ENCODE measurements at places on chromosomes 3 and 15.

- DNase-seq, result no peak
Measured at GRCh38 chr3:13839253-13839652, 40.6 kb downstream of the WNT7A start.

GRCh38 chr3:35635926-35636683 is 3.2 kb upstream of the ARPP21 start:
- DNase-seq, result no peak

DNA sequence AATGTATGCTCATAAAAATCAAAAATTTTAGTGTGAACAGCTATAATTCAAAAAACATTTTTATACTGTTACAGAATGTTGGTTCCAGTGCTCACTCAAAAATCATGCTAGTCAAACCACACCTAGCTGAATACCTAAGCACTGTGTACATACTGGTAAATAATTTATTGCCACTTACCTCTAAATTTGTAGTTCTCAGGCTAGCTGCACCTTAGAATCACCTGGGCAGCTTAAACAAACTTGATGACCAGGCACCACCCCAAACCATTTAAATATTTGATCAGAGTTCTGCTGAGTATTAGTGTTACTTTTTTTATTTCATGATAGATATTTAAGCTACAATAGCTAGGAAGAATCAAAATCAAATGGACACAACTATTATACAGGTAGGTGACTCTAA is 32.3 kb upstream of the TMCO5A start:
- no peak for DNase-seq

DNA sequence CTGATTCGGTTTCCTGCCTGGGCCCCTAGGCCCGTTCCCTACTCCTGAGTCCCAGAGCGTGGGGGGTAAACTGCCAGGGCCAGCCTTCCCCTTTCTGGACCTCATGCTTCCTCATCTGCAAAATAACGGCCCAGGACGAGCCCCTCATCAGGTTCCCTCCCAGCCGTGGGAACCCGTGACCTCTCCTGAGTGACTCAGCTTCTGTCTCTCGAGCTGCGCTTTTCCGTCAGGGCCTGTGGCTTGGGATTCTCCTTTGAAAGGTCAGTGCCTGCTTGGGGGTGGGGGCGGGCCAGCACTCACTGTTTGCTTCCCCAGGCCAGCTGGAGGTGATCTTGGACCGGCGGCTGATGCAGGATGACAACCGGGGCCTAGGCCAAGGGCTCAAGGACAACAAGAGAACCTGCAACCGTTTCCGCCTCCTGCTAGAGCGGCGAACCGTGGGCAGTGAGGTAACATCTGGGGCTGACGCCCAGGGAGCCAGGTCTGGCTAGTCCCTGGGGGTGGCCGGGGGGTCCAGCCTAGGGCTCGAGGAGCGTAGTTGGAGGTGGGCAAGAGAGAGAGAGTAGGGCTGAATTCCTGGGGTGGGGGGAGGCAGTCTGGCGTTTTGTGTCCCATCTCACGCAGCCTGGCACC is 12.8 kb downstream of the MAN2A2 start:
- no peak for DNase-seq

- no peak for DNase-seq
Measured at GRCh38 chr3:99253963-99254355, 352.5 kb upstream of the DCBLD2 start.

- DNase-seq, result no peak
Measured at GRCh38 chr3:164040991-164041390, 1037.3 kb downstream of the SI start.

DNA sequence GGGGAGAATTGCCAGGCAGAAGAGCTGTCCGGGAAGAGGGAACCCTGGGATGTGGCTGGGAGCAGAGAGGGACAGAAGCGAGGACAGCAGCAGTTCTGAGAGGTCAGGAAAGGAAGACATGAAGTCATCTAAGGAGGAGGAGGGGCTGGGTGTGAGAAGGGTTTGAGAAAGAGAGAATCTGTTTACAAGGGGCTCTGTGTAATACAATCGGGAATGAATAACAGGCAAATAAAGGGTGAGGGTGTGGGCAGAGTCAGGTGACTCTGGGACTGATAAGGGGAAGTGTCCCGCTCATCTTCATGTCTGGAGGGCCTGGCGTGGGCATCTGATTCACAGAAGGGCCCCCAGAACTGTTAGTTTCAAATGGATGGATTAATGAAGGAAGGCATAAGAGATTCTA is 191.3 kb downstream of the XXYLT1 start:
- no peak for DNase-seq

DNA sequence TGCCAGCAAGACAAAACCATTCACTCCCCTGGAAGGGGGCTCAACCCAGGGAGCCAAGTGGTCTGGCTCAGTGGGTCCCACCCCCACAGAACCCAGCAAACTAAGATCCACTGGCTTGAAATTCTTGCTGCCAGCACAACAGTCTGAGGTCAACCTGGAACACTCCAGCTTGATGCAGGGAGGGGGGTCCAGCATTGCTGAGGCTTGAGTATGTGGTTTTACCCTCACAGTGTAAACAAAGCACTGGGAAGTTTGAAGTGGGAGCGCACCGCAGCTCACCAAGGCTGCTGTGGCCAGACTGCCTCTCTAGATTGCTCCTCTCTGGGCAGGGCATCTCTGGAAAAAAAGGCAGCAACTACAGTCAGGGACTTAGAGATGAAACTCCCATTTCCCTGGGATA is 81.7 kb downstream of the MSL2 start:
- no peak for DNase-seq

- DNase-seq, result no peak
Measured at GRCh38 chr15:39643727-39644126, 62.8 kb downstream of the THBS1 start.

- DNase-seq, result no peak
Measured at GRCh38 chr15:71532994-71533393, 277.4 kb upstream of the NR2E3 start.

GRCh38 chr3:14209581-14210289 is 31.1 kb downstream of the LSM3 start:
- no peak for DNase-seq

GRCh38 chr3:187773233-187774184 is 28.2 kb upstream of the BCL6 start:
- DNase-seq, result no peak

- DNase-seq, result no peak
Measured at GRCh38 chr3:193903512-193903817, 232.5 kb upstream of the HES1 start.

- no peak for DNase-seq
Measured at GRCh38 chr15:98689431-98689861, 41.1 kb downstream of the IGF1R start.

- no peak for DNase-seq
Measured at GRCh38 chr3:128112357-128112968, 11.1 kb downstream of the RUVBL1 start.

- no peak for DNase-seq
Measured at GRCh38 chr15:31434588-31435260, 108.1 kb downstream of the KLF13 start.
